ENCODE measurements at places on chromosomes 13 and 19.

GRCh38 chr13:82597747-82598146 lies 1284.5 kb downstream of the SLITRK1 start:
- DNase-seq = no peak

- DNase-seq = no peak
Measured at GRCh38 chr19:49761625-49762311, 1.3 kb downstream of the TSKS start.

DNA sequence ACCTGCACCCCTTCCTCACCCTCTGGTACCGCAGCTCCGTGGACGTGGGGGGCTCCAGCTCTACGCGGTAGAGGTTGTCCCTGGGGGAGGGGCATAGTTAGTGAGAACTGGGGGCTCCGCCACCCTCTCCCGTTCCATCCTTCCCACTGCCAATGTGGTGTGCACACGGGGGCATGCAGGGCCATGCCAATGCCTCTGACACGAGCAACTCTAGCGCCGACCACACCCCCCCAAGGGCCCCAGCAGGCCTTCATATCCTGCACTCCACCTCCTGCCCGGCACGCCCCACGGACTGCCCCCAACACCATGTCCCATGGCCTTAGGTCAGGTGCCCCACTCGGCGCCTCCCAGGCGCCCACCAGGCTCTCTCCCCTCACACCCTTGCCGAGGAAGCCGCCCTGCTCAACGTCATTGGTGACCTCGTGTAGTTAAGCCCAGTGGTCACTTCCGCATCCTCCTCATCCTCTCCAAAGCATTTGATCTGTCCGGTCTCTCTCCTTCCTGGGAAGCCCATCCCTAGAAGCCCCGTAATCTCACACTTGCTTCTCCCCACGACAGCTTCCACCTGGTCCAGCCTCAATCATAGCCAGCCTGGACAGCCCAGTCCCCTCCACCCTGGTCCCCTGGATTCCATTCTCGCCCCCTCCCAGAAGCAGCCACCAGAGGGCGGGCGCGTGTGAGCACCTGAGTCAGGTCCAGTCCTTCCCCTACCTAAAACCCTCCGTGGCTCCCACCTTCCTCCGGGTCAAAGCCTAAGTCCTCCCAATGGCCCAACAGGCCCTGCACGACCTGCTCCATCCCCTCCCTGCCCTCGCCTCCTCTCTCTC lies 2.1 kb downstream of the SEMA6B start:
- no peak for DNase-seq

GRCh38 chr13:76887076-76887563 lies 915 bp upstream of the KCTD12 start:
- DNase-seq = no peak

DNA sequence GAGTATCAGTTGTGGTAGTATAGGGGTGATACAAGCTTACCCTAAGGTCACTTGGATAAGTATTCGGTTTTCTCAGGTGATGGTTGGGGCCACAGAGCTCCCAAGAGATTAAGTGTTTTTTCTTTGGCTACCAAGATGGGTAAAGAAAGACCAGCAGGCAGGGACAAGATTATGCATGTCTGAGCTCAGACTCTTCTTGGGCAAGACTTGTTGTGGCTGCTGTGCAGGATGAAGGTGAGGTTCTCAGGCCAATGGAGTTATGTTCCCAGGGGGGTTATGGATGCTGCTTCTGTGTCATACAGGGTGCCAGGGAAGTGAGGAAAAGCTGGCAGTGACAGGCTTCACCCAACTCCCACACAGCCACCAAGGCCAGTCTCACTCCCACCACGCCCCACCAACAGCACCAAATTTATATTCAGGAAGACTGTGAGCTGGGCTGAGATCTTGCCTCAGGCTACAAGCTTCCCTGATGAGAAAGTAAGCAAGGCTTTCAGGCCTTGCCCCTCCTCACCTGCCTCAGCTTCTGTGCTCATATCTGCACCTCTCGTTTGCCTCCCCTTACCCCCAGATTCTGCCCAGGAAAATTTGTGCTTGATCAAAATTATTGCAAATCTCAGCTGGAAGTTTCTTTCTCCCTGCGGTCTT lies 511.8 kb upstream of the SLITRK1 start:
- DNase-seq = no peak
